ENCODE measurements at places on chromosomes 6 and 20. TPM values are rescaled to one million over a fixed set of nuclear protein-coding genes. Genes with fewer than 3 reads are reported as not detected.
A peak's percentile ranks its signal among the peaks of the same experiment; 100 is the strongest.

GRCh38 chr6:14732226-14732843 is 513.5 kb upstream of the JARID2 start:
- DNase-seq: no peak

DNA sequence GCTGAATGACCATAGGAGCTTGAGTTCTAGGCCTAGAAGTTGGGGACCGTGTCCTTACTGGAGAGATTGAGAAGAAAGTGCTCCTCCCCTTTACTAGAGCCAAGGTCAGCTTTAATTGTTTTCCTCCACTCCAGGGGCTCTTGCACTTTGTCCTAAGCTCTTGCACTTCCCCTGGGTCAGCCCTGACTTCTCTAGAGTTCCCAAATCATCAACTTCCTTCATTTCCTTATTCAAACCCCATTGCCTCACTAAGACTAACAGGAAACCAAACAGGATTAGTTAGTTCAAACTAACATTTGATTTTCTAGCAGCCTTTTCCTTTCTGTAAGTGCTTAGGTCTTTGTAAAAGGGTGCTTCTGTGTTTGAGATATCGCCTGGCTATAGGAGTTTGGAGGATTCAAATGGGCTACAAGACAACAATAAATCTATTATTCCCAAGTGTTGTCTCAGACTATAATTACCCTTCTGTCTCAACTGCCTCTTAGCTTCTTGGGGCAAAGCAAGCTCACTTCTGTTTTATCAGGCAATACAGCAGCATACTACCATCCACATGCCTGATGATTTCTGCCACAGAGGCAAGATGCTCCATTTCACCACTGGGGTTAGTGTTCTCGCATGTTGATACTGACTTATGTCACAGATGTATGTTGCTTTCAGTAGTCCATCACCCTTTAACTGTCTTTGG is 12.8 kb upstream of the DTNBP1 start:
- no peak for DNase-seq

GRCh38 chr6:123636782-123637181 is at the start of gene TRDN:
Gene TRDN (minus strand): TSS chr6:123636950. CDS start chr6:123636775, 175 bp downstream.
- DNase-seq: no peak

GRCh38 chr6:117955684-117956256 is 48.7 kb downstream of the SLC35F1 start:
- DNase-seq: no peak

DNA sequence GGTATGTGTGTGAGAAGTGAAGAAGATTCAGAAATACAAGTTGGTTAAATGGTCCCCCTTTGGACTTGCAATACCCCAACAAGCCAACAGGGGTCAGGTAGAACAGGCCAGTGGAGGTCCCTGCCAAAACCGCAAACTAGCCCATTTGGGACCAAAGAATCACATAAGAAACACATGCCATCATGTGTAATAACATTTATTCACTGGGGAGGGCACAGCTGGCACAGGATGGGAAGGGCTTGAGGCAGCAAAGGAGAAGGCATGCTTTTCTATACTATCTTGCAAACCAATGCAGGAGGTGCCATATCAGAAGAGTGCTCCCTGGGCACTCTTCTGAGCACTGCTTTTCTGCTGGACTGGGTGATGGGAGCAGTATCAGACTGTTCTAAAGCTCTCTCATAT is 116.1 kb upstream of the TRAF3IP2 start:
- DNase-seq: peak; percentile 34

GRCh38 chr20:35001596-35002362 is 46.1 kb downstream of the MYH7B start:
- DNase-seq: no peak

DNA sequence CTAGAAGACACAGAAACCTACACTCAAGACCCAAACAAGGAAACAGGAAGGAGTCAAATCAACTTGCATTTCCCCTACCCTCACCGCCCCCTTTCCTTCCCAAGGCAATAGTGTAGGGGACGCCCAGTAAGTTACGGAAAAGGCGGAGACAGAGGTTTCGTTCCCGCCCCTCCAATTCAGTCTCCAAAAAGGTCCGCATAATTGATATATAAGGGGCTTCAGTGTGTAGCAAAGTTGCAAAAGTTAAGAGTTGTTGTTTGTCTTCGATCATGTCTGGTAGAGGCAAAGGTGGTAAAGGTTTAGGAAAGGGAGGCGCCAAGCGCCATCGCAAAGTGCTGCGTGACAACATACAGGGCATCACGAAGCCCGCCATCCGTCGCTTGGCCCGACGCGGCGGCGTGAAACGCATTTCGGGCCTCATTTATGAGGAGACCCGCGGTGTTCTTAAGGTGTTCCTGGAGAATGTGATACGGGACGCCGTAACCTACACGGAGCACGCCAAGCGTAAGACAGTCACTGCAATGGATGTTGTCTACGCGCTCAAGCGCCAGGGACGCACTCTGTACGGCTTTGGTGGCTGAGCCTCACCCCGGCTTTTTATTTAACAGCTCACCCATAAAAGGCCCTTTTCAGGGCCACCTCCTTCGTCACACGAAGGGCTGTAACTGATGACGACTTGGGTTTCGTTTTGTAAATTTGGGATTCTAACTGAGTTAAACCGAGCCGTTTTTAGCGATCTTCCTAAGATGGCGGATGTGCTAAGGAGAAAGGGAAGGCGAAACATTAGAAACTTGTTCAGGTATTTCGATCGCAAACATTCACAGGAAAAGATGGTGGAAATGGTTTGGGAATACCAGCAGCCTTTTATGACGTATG is 124.6 kb upstream of the BTN3A2 start:
- DNase-seq: peak; percentile 47

DNA sequence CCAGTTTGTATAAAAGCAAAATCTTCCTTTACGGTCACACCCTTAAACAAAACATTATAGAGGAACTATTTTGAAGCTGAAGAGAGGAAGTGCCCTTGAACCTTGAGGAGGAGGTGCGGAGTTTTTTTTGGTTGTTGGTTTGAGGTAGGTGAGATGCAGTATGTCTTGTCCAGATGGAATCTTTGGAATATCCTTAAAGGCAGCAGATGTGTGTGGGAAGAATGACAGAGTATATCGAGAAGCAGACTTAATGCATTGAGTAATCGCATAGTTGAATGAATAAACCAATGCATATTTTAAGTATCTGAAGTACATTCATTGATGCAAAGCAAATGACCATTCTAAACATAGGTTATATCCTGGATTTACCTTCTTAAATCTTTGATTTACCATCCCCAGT is 49.9 kb downstream of the AIG1 start:
- DNase-seq: no peak

DNA sequence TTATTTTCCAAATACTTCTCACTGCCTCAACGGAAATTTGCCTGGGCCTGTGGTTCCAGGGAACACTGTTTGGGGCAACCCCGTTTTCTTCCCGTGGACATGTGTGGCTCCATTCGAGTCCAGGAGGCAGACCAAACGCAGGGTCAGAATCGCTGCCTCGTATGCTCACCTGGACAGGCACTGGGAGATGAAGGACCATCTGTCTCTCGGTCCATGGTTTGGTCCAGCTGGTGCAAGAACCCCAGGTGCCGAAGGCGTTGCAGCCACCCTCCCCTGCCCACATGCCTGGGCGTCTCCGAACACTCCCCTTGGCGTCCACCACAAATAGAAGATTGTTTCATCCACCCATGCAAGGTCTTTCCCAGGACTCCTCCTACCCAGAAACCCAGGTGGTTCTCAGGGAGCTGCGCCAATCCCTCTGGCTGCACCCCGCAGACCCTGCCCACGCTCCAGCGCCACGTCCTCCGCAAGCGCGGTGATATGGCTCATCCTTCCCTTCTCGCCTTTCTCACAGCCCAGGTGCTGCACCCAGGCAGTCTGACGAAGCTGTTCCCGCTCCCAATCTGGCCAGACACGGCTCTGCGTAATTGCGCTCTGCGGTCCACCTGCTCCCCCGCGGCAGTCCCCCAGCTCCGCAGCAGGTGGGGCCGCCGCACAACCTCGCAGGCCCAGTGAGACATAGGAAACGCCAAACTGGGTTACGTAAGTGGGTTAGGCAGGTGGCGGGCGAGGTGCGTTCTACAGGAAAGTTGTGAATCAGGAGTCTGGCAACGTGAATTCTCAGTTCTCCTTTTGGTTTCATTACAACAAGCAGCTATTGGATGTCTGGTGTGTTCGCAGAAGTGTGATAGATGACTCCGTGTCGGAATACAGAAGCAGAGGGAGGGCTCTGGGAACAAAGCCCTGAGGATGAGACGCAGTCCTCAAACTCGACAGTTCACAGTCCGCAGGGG is 146.2 kb upstream of the ECI2 start:
- peak; percentile 44 for DNase-seq

DNA sequence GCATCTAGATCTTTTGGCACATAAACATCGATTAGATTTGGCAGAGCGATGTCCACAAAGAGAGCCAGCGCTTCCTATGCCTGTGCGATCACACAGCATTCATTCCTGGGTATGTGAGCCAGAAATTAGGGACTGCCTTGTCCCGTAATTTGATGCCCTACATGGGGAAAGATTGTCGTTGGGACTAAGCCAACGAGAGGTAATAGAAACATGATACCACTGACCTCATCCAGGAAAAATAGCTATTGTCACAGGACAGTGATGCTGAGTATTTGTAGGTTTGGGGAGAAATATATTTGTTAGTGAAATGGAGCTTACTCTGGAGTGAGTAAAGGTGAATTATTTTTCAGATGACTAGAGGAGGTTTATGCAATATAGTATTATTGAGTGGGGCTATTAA is 154.0 kb downstream of the TSHZ2 start:
- DNase-seq: no peak

GRCh38 chr6:163607792-163608191 is 193.3 kb downstream of the QKI start:
- DNase-seq: no peak

DNA sequence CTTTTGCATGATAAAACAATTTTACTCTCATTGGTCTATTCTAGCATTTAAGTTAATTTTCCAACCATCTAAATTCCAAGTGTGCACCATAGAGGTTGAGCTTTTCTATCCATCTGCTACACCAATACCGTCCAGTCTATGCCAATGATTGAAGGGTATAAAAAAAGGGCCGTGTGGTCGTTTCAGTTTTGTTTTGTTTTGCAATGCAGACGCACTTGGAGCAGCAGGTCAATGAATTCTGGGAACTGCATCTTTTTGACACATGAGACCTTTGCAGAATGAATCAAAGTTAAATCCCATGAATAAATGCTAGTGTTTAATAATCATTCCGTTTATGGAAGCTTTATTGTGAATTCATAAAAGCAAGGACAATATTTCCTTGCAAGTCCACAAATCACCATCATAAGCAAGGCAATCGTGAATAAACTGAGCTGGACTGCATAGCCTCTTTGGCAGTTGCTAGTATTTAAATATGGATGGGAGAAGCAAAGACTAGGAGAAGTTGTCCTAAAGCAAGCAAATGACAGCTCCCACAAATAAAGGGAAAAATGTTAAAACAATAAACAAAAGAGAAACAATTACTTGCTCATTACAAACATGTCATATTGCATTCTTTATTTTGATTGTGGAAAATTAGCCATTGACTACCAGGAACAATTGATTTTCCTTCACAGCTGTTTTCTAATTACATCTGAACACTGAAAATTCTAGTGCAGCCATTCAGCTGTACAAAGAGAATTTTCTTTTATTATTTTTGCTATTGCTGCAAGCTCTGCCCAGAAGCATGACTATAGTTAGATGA is 649.7 kb upstream of the GJE1 start:
- DNase-seq: no peak

DNA sequence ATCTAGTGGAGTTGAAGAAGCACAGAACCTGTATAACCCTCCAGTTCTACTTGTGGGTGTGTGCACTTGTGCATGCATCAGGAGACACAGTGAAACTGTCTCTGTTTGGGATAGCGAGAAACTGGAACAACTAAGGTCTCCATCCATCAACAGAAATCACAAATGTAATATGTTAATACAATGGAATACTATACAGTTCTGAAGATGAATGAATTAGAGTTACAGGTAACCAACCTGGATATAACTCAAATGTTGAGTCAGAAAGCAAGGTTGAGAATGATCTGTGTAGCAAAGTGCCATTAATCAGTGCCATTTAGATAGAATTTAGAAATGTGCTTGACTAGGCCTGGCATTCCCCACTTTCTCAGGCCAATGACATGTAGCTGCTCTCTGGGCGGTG is 4.6 kb upstream of the NSFL1C start:
- no peak for DNase-seq

GRCh38 chr20:17558154-17558940 is 11.5 kb upstream of the DSTN start:
- DNase-seq: no peak

- DNase-seq: no peak
These were observed 46.4 kb upstream of the CST5 start for GRCh38 chr20:23925789-23926525.

- DNase-seq: no peak
These were observed 5.2 kb downstream of the NAPB start for GRCh38 chr20:23415959-23416583.

DNA sequence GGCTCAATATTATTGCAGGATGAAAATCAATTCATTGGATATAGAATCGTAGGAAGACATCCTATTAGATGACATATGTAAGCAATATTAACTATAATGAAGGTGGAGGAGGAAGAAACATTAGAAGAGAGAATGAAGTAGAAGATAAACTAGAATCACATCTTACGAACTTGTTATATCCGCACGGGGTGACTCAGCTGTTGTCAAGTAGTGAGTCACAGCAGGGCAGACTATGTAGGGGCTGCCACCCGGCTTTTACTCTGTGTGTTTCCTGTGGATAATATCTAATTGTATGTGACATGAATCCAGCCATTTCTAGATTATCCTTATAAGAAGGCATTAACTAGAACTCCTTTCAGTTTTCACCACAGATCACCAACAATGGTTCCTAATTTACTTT is 520.2 kb downstream of the DOK5 start:
- DNase-seq: no peak

Gene GPLD1
- 1.2 TPM for total RNA-seq

Gene RFX6
- not detected for total RNA-seq

Gene AVP
- not detected for total RNA-seq

Gene PDE10A
- total RNA-seq: 11.5 TPM
